Stimulated activated CD4-positive, alpha-beta T cell treated with anti-CD3 and anti-CD28 coated beads, Interleukin-1b, Interleukin-23, amount 100 ng/mL, for 1 hour (primary cell): ENCODE measurements at places on chromosomes 13 and 19.

- DNase-seq, result no peak
These were observed at the start of gene ZNF154 for GRCh38 chr19:57708641-57709361. ZNF154 (minus strand) TSS chr19:57709204; CDS start chr19:57708971, 233 bp downstream.

DNA sequence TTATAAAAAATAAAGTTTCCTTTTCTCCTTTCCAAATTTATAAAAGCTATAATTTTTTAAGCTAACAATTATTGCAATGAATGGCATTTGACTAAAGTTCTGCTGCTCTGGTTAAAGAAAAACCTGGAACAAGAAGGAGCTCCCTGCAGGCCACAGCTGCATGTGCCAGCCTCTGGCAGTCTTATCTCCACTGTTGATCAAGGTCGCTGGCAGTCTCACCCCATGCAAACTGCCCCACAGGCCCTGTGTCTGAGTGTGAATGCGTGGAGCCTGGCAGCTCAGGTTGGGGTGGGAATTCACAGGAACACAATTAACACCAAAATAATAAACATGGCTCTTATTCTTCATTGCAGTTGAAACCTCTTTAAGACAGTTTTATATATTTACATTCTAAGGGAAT, 30.2 kb upstream of the FREM2 start:
- DNase-seq, result no peak

DNA sequence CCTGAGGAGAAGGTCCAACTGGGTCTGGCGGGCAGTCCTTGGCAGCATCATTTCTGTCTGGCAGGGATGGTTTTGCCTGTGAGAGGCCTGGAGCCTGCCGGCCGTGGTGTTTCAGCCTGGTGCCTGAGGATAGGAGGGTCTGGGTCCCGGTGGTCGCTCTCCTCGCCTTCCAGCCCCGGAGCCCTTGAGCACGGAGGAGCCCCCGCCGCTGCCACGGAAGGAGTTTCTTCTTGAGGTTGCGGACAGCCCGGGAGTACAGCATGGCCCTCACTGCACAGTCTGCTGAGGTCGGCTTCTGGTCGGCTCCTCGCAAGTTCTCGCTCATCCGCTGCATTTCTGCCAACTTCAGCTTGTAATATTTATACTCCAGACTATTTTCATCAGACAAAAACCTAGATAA, 23.4 kb downstream of the SUGP2 start:
- DNase-seq, result no peak

GRCh38 chr13:75481176-75482069, 546 bp downstream of the TBC1D4 start:
- DNase-seq, result no peak

DNA sequence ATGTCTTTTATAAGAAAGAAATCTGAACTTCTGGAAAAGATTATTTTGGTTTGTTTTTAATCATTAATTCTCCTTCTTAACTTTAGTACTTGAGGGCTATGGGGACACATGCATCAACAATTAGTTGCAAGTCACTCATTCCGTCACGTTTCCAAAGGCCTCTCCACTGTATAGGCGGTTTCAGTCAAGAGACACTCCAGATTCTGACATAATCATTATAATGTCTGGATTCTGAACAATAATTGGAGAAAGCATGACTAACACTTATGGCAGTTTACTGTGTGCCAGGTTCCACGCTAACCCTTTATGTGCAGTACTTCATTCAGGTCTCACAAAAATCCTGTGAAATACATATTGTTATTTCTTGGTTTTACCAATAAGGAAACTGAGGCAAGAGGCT, 71.9 kb downstream of the TNFRSF19 start:
- DNase-seq, result no peak

DNA sequence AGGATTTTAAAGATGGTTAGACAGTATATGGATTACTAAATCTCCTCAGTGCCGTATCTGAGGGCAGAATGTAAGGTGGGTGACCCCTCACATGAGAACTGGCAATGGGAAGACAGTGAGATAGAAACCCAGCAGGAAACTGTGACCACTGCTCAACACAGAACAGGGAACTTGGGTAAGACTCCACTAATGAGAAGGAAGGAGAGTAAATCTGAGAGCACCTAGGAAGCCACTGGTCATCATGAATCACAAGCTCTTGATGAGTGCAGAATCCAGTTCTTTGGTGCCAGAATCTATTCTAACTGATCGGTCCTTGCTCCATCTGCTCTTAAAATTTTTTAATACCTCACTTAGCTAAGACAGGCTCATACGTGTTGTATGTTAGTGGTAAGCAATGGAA, 261.8 kb downstream of the KLF12 start:
- DNase-seq, result no peak

GRCh38 chr13:66208589-66208988, 1021.5 kb downstream of the PCDH9 start:
- DNase-seq, result no peak

DNA sequence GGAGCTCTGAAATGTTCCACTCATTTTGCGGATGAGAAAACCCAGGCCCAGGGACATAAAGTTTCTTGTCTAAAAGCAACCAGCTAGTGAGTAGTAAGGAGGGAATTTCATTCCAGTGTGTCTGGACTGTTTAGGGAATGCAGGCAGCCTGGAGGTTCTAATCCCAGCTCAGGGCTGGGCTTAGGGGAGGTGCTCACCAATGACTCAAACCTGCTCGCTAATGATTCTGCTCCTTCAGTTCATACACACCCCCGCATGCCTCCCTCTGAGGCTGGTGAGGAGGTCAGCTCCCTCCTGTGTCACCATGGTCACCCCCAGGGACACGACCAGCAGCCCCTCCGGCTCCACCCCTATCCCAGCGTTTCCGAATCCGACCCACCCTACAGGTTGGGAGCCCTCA, 34.6 kb downstream of the CYP4F2 start:
- DNase-seq, result no peak

DNA sequence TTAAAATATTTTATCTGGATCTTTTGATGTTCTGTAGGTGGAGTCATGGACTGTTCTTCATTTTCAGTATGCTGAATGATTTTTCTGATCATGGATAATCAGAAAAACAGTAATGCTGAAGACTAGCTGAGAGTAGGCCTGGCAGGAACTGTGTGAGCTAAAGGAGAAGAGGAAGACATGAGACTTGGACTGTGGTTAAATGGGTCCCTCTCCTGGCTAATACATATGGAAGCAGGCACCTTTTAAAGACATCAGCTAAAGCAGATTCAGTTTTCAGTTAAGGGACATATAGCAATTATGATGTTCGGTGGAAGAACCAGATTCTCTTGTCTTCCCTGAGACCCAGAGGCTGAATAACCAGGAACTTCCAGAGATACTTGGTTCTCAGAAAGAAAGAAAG, 169.4 kb downstream of the OLFM4 start:
- no peak for DNase-seq

DNA sequence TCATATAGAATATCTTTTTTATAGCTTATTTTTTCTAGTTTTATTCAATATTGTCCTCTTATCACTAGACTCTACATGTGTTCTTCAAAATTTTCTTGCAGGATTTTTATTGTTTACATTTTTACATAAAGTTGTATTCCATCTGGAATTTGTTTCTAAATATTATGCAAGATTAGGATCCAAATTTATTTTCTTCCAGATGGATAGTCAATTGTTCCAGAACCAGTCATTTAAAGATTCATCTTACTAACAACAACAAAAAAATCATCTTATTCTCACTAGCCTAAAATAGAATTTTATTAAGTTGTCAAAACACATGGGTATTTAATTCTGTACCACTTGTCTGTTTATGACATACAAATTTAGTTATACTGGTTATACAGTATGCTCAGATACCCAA, 390.4 kb upstream of the GPC6 start:
- DNase-seq, result no peak

- no peak for DNase-seq
These were observed 187.8 kb downstream of the LHFPL6 start for GRCh38 chr13:39415008-39415802.

DNA sequence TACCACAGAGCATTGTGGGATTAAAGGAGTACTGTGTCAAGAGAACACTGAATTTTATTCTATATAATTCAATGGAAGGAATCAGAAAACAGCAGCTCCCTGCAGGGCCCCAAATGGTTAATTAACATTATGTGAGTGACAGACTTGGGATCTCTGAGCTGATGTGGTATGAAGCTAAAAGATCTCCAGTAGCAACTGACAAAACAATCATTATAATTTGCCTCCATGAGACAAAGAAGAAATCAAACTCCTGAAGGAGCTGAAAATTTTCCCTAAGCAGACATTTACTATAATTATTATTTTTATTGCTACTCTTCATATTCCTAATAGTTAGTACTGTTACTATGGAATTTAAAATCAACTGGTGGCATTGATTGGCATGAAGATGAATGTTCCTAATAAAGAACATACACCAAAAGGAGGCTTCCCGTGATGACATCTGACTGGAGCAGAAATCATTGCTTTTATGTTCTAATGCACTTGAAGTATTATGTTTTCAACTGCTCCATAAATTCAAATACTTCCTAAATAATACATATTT, 28.8 kb upstream of the RFC3 start:
- no peak for DNase-seq

- DNase-seq, result no peak
These were observed 68.9 kb downstream of the FREM2 start for GRCh38 chr13:38755793-38756192.

DNA sequence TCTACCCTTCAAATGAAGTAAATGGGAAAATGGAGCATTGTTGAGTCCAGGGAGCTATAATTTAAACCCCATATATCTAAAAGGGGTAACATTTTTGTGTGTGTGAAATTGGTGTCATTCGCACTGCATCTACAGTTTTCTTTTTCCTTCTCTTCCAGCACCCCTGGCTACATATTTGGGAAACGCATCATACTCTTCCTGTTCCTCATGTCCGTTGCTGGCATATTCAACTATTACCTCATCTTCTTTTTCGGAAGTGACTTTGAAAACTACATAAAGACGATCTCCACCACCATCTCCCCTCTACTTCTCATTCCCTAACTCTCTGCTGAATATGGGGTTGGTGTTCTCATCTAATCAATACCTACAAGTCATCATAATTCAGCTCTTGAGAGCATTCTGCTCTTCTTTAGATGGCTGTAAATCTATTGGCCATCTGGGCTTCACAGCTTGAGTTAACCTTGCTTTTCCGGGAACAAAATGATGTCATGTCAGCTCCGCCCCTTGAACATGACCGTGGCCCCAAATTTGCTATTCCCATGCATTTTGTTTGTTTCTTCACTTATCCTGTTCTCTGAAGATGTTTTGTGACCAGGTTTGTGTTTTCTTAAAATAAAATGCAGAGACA, 28.6 kb downstream of the ALOX5AP start:
- DNase-seq, result no peak

- DNase-seq, result no peak
These were observed 8.4 kb upstream of the RPS15 start for GRCh38 chr19:1429750-1430149.

DNA sequence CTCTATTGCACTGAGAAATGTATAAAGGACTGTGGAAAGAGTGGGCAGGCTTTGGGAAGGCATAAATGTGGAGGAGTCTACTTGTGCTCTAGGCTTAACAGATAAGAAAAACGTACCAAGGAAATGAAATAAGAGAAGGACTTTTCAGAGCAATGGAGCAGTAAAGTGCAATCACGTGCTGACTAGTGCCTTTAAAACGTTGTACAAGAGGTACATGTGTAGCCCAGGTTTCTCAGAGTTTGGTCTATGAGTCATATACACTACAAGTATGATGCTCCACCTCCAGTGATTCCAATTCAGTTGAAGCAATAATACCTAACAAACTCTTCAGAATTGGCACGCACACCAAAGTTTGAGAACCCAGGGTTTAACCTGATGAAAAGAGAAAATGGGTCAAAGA, 13.4 kb upstream of the FNDC3A start:
- no peak for DNase-seq

GRCh38 chr19:5091684-5092480, 123.0 kb downstream of the KDM4B start:
- no peak for DNase-seq

- DNase-seq, result no peak
These were observed 99.2 kb downstream of the GNG7 start for GRCh38 chr19:2603334-2603733.

DNA sequence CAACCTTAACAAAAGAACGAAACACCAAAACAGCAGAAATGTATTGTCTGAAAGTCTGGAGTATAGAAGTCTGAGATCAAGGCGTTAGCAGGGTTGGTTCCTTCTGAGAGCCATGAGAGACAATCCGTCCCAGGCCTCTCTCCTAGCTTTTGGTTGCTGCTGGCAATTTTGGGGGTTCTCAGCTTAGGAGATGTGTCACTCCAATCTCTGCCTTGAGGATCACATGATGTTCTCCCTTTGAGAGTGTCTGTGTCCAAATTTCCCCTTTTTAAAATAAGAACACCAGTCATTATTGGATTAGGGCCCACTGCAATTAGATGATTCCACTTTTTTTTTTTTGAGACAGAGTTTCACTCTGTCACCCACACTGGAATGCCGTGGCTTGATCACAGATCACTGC, 10.1 kb downstream of the KCNN1 start:
- DNase-seq, result no peak
